Activated CD8-positive, alpha-beta memory T cell treated with anti-CD3 and anti-CD28 coated beads for 4 hours (primary cell): ENCODE measurements at places on chromosomes 5 and 9.

DNA sequence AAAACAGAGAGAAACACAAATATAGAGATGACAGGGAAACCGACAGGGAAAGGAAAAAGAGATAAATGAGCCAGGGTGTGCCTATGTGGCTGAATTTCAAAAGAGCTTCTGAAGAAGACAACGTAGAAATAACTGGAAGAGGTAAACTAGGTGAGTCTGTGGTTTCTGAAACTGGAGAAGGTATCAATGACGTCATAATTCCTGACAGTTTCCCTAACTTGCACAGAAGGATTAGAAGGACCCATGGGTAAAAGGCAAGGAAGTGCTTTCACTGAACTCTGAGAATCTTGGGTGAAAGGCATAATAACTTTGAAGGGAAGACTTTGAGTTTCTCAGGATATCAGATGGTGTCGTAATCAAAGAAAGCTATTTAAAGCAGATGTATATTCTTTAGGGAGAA lies 790.8 kb upstream of the NUDT12 start:
- no peak for DNase-seq

GRCh38 chr5:1731091-1731639 lies 68.5 kb downstream of the MRPL36 start:
- no peak for DNase-seq

DNA sequence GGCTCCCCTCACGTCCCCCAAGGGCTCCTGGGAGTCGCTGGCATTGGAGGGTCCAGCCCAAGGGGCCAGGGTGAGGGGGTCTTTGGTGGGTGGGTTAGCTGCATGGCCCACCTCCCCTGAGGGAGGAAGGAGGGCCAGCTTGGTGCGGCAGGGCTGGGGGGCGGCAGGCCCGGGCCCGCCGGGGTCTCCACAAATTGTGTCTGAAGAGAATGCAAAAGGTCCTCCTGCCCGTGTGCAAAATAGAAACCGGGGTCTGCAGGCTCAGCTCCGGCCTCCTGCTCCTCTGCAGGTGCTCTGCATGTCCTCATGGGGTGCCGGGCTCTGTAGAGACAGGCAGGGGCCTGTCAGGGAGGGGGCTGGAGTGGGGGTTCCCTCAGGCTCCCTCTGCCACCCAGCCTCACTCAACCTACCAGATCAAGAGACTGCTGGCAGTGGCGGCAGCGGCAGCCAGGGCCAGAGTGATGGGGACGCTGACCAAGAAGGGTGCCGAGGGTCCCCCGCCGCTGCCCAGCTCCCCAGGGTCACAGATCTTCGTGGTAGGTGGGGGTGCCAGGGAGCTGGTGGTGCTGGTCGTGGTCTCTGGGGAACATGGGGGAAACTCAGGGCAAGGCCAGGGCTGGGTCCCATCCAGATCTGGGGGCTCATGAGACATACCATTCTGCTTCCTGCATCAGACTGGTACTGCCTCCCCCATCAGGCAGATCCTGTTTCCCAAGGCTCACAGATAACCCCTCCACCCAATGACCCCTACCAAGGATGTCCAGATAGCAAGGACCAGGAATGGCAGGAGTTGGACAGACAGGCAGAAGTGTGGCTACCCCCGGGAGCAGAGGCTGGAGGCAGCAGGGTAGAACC lies 29.2 kb upstream of the ENHO start:
- DNase-seq: no peak

- DNase-seq: peak; percentile 35
These were observed 85.9 kb downstream of the SETX start for GRCh38 chr9:132268725-132269352.

DNA sequence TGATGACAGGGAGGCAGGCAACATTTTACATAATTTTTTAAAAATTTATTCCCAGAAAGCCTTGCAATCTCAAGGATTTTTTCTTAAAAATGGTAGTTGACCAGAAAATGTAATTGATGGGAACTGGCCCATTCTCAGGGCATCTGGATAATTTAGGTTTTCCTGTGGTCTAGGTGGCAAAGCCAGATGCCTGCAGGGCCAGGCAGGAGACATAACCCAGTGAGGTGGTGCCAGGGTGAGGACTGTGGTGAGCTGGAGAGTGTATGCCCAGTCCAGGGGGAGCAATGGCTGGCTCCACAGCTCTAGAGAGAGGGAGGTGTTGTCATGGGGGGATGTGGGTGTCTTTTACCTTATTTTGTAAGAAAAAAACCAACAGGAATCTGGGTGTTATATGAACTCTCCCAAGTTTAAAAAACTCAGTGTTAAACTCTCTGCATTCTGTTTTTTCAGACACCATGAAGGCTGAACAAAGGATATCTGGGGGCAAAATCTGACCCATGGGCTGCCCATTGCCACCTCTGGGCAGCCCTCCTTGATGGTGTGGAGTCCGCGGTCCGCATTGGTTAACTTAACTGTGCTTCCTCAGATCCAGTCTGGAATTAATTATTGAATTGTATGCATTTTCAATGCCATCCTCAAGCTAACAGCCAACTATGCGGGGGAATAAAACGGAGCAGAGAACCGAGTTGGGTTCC lies 43.9 kb downstream of the BOD1 start:
- no peak for DNase-seq

GRCh38 chr9:127128341-127129072 lies 6.1 kb upstream of the ANGPTL2 start:
- no peak for DNase-seq

DNA sequence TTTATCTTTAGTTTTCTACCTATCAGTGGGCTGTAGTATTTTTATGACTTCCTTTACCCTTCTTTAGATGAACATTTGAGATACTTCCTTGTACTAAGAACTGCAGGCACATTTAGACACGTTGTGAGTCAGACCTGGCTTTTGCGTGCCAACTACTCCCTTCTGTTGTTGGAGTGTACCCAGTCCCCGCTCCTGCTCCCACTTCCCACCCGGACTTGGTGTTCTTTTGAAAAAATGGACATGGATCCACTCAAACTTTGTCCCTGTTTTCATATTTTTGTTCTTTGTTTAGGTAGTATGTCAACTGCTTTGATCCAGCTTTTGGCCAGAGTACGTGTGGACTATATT lies 60.7 kb downstream of the PARP8 start:
- no peak for DNase-seq

DNA sequence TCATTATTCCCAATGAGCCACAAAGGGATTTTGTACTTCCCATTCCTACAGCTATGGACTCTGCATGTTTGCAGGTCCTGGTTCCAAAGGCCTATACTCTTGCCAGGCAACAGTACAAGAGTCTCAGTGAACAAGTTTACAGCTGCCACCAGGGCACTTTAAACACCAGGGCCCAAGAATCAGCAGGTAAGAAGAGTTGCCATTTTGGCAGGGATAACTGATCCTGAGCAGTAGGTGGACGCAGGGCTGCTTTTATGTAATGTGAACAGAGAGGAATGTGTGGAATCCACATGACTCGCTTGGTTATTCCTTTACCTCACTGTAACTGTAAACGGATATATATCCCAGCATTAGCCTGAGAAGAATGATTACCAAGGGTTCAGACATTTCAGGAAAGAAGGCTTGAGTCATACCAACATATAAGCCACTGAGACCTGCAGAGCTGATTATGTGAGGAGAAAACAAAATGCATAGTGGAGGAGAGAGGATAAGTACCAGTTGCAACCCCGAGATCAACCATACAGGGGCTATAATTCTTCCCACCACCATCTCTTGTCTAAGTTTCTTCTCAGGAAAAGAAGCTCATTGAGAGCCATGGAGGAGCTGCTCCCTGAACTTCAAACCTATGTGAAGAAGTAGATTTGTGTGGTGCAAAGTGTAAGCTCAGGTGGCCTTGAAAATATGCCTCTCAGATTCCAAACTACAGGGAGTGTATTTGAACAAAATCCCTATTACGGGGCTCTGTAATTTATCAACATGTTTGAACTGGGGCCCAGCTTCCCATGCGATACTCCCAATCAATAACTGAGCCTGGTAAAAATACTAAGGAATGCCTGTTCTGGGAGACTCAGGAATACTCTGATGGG lies 24.6 kb downstream of the RAPGEF6 start:
- DNase-seq: no peak

DNA sequence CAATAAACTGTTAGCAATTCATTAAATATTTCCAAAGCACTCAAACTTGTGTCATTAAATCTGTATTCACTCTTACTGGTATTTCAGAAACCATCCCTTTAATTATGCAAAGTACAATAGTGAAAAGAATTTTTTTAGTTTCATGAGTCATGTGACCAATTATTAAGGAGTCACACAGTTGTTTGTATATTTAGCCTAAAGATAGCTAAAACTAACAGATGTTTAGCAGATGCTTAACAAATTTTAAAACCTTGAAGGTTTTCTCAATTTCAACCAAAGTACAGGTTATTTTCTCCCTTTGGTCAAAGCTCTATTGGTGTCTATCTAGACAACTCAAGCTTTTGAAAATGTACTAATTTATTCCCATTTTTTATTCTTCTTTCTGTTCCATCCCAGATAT lies 44.1 kb downstream of the PJA2 start:
- DNase-seq: no peak

DNA sequence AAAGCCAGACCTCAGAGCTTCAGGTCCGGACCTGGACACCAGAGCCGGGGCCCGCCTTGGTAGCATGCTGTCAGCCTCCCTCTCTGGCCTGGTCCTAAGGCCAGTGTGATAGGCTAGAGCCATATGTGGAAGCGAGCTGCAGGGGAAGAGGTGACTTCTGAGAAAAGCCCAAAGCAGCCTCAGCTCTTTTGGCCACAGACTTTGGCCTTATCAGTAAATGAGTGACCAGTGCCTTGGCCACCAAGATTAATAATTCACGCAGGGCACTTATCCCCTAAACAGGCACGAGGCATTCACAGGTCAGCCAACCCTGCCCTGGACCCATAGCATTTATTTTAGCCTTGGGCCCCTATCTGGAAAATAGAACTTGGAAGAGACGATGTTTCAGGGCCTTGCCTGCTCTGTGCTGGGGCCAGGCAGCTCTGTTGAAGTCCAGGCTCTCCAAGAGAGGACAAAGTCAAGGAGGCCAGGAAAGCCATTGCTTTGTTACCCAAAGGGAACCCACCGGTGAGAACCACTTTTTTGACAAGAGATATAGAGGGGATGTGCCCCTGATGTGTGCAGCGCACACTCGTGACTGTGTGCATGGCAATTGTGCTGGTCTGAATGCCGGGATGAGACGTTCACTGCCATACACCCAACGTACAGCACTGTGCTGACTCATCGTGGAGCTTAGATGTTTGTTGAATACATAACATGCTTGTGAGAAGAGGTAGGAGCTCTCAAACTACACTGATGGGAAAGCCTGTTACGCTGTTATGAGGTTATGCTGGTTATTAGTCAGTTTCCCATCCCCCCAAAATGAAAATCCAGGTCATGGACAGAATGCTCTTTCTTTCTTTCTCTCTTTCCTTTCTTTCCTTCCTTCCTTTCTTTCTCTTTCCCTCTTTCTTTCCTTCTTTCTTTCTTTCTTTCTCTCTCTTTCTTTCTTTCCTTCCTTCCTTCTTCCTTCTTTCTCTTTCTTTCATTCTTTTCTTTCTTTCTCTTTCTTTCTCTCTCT lies 5.0 kb upstream of the SLC34A1 start:
- no peak for DNase-seq

GRCh38 chr5:73496984-73497457 lies 1.2 kb upstream of the BTF3 start:
- DNase-seq: no peak

DNA sequence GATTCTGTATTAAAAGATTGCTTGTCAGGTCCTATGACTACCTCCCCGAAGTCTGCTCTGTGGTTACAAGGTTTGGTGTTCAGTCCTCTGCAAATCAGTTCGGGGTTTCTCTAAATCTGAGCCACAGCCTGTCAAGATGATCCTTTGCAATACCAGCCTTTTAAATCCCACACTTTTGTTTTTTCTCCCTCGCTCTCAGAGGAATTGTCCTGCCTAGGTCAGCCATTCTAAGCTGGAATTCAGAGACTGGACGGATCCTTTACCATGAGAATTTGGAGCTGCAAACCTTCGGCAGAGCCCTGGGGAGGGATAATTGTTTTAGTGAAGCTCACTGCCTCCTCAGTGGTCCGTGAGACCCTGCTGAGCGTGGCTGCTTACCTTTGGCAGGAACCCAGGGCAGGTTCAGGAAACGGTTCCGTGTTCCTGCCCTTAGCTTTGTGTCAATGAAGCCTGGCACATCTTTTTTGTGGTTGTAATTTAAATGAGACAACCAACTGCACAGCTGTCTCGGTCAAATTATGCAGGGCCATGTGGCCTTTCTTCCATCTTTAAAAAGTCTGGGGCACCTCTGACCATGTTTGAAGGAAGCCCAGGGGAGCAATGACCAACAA lies 47.2 kb downstream of the EBF1 start:
- DNase-seq: no peak

GRCh38 chr5:158224253-158224652 lies 365.3 kb upstream of the CLINT1 start:
- DNase-seq: no peak

- DNase-seq: no peak
These were observed 8.9 kb upstream of the POU4F3 start for GRCh38 chr5:146329697-146330096.

- DNase-seq: no peak
These were observed 263.2 kb downstream of the KCTD16 start for GRCh38 chr5:144433893-144434292.

- DNase-seq: no peak
These were observed 1.2 kb downstream of the UHRF2 start for GRCh38 chr9:6414247-6414641.

GRCh38 chr5:8752595-8752994 lies 793.3 kb downstream of the SEMA5A start:
- no peak for DNase-seq
